ENCODE measurements at places on chromosomes 3 and 15. TPM values are rescaled to one million over a fixed set of nuclear protein-coding genes. Genes with fewer than 3 reads are reported as not detected.
A peak's percentile ranks its signal among the peaks of the same experiment; 100 is the strongest.

Gene CSPG4
- total RNA-seq = 33.2 TPM

Gene NME9
- not detected for total RNA-seq

Gene MAP6D1
- total RNA-seq = 0.58 TPM

Gene UNC13C
- total RNA-seq = 3.9 TPM

Gene AGBL1
- total RNA-seq = not detected

Gene TUSC7
- total RNA-seq = not detected

Gene DOCK3
- 1.3 TPM for total RNA-seq

Gene TMEM42
- total RNA-seq = 21.0 TPM

Gene PIGB
- 21.2 TPM for total RNA-seq

Gene FSIP1
- total RNA-seq = 0.89 TPM

Gene GP9
- total RNA-seq = not detected

Gene TTLL13
- not detected for total RNA-seq

DNA sequence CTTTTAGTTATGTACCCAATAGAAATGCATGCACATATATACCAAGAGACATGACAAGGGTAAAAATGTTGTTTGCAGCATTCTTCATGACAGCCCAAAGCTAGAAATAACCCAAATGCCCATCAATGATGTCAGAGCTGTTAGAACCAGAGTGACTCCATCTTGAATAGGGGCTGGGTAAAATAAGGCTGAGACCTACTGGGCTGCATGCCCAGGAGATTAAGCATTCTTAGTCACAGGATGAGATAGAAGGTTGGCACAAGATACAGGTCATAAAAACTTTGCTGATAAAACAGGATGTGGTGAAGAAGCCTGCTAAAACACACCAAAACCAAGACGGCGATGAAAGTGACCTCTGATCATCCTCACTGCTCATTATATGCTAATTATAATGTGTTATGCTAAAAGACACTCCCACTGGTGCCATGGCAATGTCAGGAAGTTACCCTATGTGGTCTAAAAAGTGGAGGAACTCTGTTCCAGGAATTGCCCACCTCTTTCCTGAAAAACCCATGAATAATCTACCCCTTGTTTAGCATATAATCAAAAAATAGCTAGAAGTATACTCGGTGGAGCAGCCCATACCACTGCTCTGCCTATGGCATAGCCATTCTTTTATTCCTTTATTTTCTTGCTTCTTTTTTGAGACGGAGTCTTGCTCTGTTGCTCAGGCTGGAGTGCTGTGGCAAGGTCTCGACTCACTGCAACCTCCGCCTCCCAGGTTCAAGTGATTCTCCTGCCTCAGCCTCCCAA lies 32.9 kb downstream of the ZBTB11 start:
- no peak for DNase-seq

- DNase-seq = peak; percentile 31
Measured at GRCh38 chr3:23959135-23959900, 14.2 kb downstream of the NR1D2 start.

GRCh38 chr3:36663666-36664291 lies 100.6 kb downstream of the DCLK3 start:
- DNase-seq = no peak

DNA sequence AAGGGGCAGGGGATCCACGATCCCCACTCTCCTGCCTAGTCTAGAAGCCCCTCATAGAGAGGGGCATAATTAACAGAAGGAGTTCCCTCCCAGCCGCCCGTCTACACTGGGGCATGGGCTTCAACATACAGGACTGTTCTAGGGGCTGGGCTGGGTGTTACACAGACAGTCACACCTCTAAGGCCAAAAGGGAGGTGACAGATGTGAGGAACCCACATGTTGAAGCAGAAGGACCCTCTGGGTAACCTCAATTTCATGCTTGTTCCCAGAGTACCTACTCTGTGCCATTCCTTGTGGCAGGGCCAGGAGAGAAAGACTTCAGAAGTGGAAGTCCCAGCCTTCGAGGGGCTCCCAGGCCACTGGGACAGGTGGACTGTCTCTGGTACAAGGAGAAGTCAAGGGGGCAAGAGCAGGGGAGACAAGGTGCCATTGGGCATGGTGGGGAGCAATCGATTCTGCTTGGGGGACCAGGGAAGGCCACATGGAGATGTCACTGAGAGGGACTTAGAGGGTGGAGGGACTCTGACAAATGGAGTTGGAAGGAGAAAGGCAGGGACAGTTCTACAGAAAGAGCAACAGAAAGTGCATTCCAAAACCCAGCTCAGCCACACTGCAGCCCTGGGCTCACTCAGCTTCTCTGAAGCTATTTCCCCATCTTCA lies 71.3 kb downstream of the CPN2 start:
- no peak for DNase-seq

- DNase-seq = no peak
Measured at GRCh38 chr3:51386159-51386851, 1.2 kb downstream of the MANF start.

GRCh38 chr3:109161487-109162123 lies 25.1 kb downstream of the C3orf85 start:
- no peak for DNase-seq

- no peak for DNase-seq
Measured at GRCh38 chr15:79635897-79636561, 203.9 kb downstream of the MINAR1 start.

- DNase-seq = no peak
Measured at GRCh38 chr3:116354382-116354781, 90.9 kb downstream of the LSAMP start.

DNA sequence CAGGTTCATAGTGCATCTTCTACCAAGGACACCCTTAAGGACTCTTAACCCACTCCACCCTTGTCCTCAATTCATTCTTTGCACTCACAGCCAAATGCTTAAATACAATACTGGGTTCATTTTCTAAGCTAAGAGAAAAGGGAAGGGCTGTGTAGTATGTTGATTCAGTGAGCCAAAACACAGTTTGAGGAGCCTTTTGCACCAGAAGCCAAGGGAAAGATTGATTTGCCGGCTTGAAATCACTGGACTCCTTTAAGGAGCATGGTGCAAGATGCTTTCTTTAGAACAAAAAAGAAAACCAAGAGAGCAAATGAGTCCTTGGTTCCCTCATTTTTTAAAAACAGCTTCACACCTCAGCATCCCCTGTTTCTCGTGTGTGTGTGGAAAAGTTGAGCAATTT lies 47.8 kb downstream of the BOC start:
- no peak for DNase-seq

DNA sequence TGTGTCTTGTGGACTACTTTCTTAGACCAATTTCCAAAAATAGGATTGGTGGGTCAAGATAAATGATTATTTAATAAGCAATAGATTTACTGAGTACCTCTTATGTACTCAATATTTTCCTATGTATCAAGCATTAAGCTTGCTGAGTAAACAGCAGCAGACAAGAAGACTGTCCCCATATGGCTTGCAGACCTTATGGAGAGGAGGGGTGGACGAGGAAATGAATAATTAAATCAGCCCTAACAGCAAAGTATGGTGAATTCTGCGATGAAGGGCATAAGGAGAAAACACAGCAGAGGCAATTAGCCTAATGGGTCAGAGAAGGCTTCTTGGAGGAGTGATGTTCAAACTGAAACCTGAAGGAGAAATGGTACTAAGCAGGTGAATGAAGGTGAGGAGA lies 45.1 kb downstream of the ACP3 start:
- no peak for DNase-seq

- DNase-seq = peak; percentile 18
Measured at GRCh38 chr3:128548426-128549282, 55.7 kb upstream of the GATA2 start.

DNA sequence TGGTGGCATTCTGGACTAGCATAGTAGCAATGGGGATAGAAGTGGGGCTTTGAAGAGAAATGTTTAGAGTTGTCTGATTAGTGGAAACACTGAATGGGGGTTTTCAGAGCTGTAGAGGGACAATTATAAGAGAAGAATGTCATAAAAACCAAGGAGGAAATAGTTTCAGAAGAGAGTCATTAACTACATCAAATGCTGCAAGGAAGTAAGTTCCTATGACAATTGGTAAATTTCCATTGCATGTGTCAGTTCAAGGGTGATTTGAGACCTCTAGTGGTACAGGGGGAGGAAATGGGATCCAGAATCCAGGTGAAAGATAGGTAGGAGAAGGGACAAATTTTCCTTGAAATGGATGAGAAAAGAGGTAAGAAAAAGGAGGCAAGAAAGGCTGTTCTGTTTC lies 68.3 kb upstream of the TBC1D5 start:
- DNase-seq = no peak

- peak; percentile 64 for DNase-seq
Measured at GRCh38 chr15:74783072-74783807, 1.4 kb downstream of the CSK start.

DNA sequence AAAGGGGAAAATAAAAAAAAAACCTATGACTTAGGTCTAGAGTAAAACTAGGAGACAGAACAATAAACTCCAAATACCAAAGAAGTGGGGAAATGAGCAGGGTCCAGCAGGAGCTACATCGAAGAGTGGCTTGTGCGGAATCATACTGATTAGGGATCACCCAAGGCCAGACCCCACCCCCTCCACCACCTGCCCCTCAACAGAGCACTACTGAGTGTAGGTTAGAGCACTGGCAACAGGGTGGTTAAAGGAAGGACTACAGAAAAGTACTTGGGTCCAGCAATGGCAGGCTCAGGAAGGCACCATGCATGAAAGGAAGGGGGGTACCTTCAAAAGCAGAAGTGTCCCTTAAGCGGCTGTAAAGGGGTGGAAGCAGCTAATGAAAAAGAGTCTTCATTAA lies 96.2 kb downstream of the UBE3A start:
- DNase-seq = no peak

- DNase-seq = no peak
Measured at GRCh38 chr15:40942878-40943277, 10.4 kb upstream of the CHAC1 start.

DNA sequence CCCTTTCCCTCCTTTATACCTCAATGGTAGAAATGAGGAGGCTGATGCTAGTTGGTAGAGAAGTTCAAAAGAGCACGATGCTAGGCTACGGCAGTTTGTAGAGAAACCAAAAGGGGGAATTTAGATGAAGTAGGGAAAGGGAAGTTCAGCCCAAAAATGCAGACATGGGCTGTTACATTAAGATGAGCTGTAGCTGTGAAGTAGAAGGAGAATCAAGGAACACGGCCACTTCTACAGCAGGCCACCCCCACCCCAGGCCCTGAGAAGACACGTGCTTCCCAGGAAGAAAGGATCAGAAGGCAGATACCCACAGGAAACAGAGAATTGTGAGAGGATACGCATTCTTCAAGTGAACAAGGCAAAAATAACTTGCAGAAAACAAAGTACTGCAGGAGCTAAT lies 2.1 kb upstream of the PARP14 start:
- DNase-seq = no peak

DNA sequence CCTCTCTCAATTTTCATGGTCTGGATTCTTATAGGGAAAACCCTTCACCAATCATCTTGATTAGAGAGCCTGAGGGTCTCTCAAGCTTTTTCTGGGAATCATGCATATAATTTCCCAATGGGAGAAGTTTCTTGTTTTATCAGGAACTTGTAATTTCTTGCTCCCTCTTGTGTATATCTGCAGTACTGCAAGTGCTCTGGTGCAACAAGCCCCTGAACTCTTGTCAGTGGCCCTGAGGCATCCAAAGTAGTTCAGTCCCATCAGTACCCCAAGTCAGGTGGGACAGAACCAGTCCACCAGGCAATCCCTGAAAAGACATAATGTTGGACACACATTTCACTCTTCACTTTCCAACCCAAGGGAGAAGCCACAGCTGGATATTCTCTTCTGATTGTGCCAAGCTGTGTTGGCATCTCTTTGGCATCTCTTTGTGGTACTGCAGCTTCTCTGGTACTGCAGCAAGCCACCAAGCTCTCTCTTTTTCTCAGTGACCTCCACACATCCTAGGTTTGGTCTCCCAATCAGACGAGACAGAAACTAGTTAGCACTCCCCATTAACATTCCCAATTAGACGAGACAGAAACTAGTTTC lies 214.5 kb downstream of the ZIC4 start:
- DNase-seq = peak; percentile 62

DNA sequence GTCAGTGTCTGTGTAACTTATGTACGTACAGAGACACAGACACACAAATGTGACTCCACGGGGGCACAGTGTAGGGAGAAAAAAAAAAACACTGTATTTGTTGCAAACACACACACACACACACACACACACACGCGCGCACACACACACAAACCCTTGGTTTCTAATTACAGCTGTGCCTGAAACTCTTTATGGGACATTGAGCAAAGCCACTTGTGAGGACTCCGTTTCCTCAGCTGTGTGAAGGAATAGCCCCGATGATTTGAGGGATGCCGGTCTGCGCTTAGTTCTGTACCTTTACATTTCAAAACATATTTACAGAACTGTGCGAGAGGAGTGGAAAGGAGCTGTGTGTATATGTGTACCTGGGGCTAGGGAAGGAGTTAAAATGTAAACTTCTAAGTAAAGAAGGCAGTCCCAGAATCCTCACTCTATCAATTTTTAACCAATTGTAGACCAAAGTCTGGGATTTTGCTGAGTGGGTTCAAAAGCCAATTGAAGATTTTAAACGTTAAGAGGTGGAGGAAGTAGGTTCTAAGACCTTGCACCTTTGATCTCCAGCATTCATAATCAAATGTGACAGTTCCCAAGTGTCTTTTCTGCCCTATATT lies 5.3 kb upstream of the BCL6 start:
- peak; percentile 40 for DNase-seq

- no peak for DNase-seq
Measured at GRCh38 chr15:45604326-45604725, 17.1 kb downstream of the BLOC1S6 start.

DNA sequence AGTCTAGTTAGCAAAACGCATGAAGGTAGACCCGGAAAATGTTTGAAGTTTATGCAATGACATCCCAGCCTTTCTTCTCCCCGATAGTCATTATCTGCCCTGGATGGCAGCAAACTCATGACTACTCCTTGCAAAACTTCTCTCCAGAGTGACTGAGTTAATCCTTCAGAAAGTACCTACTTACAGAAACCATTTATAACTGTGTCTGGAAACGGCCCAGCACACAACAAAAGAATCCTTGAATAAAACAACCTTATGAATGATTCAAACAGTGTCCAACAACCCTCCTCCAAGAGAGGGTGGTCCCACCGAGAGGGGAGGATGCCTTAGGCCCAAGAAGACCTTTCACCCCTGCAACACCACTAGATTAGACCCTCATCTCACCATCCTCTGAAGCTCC lies 14.2 kb downstream of the ST8SIA2 start:
- no peak for DNase-seq

GRCh38 chr15:40637221-40637745 lies 43.2 kb downstream of the KNL1 start:
- no peak for DNase-seq

DNA sequence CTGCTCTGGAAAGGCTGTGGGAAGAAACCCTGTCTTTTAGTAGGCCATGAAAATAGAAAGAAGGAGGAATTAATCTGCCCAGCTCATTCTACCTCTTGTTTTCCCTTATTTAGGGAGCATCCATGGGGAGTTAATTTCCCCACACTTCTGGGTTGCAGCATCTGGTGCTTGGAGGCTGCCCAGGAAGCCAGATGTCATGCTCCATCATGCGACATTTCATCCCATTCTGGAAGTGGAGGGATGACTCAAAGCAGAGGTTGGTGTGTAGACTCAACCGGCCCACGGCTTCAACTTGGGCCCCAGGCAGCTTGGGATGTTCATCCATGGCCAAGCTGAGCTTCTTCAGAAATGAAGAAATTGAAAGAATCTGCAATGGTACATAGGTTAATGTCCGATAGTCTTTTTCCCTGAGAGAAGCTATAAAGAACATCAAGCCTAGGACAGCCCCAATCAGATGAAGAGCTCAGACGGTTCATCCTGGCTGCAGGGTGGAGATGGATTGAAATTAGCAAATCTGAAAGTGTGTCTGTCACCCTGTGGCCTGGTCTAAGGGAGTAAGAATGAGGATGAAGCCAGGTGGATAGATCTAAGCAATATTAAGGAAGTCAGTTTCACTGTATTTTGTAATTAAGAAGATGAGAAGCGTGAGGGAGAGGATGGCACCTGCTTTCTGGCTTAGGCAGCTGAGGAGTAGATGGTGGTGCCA lies 24.5 kb upstream of the PROK2 start:
- no peak for DNase-seq

- no peak for DNase-seq
Measured at GRCh38 chr3:48232232-48232631, 8.7 kb upstream of the ZNF589 start.

All from stomach (tissue), 19 donors.